ENCODE measurements at places on chromosomes 11 and 22.
A peak's percentile ranks its signal among the peaks of the same experiment; 100 is the strongest.

DNA sequence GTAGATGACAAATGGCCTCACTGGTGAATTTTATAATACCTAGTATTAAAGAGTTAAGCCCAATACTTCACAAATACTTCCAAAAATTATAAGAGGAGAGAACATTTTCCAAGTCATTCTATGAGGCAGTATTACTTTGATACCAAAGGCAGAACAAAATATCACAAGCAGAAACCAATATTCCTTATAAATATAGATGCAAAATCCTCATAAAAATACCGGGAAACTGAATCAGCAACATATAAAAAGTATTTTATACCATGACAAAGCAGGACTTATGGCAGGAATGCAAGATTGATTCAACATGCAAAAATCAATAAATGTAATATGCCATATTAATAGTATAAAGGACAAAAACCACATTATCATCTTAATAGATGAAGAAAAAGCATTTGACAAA is 22.1 kb upstream of the AMPD3 start:
- DNase-seq = no peak

DNA sequence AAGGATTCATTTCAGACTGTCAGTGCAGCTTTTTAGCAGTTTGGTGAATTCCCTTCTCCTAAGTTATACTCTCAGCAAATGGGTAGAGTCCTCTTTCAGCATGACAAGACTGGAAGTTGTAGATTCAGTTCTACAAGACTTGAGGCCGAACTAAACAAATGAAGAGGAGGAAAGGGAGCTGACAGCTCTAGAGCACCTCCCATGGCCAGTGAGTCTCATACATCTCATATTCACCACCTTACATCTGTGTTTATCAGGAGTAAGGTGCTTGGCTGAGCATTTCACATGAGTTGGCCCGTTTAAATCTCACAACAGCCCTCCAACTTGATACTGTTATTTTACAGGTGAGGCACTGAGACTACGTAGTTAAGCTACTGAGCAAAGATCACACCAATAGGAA is 30.4 kb downstream of the SEZ6L start:
- no peak for DNase-seq

DNA sequence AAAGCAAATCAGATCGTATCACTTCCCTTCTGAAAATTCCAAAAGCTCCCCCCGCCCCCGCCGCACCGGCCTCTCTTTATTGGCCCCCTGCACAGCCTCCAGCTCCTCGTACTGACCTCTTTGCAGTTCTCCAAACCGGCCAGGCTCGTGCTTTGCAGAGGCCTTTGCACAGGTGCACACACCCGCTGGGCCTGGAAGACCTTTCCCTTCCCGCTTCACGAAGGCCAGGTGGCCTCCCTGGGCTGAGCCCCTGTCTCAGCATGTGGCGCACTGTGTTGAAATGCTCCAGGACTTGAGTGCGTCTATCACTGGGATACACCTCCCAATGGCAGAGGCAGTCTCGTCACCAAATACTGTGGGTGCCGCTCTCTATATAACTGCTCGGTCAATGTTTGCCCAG is 13.2 kb upstream of the ADA2 start:
- DNase-seq = no peak

DNA sequence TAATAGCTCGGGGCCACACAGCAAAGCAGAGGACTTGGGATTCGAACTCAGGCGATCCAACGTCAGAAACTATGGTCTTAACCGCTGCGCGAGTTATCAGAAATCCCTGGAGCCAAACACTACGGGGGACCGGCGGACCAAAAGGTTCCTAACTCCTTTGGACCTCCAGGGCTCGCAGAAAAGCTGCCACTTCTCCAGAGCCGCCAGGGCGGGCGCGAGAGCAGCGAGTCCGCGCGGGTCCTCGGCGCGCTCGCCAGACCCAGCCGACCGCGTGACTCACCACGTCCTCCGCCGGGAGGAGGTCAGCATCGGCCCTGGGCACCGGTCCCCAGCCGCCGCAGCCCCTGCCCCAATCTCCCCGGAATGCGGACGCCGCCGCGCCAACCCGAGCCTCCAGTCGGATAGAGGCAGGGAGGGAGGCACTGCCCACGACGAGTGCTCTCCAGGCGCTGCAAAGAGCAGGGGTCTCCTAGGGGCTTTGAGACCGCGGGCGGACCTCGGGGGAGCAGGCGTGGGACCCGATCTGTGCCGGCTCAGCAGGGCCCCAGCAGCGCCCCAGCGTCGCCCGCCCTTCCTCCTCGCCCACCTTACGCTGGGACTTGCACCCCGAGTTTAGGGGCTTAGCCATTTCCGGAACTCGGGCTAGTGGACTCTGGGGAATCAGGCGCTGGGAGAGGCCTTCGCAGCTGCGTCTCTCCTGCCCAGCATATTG is 6.2 kb upstream of the ALX4 start:
- DNase-seq = no peak

DNA sequence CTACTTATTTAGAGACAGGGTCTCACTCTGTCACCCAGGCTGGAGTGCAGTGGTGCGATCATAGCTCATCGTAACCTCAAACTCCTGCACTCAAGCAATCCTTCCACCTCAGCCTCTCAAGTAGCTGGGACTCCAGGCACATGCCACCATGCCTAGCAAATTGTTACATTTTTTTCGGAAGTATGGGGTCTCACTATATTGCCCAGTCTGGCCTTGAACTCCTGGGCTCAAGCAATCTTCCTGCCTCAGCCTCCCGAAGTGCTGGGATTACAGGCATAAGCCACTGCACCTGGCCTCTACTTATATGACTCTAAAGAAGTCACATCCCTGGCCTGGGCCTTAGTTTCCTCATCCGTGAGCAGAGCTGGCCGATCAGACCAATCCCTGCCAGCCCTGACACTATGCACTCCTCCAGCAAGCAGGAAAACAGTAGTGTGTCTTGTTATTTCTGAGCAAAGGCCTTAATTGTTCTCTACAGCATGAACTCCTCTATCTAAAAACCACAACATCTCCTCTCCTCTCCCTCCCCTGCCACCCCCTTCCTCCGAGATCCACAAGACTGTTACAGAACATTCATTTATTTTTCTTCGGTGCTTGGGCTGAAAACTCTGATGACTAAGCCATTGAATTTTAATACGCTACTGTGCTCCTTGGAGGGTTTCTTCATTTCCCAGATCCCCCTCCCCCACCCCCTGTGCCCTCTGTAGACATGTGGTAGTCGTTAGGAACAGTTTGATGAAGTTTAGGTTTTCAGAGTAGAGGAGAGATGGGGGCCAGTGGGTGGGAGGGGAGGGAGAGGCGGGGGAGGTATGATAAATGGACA is 91.5 kb downstream of the ABTB2 start:
- DNase-seq = peak; percentile 78

DNA sequence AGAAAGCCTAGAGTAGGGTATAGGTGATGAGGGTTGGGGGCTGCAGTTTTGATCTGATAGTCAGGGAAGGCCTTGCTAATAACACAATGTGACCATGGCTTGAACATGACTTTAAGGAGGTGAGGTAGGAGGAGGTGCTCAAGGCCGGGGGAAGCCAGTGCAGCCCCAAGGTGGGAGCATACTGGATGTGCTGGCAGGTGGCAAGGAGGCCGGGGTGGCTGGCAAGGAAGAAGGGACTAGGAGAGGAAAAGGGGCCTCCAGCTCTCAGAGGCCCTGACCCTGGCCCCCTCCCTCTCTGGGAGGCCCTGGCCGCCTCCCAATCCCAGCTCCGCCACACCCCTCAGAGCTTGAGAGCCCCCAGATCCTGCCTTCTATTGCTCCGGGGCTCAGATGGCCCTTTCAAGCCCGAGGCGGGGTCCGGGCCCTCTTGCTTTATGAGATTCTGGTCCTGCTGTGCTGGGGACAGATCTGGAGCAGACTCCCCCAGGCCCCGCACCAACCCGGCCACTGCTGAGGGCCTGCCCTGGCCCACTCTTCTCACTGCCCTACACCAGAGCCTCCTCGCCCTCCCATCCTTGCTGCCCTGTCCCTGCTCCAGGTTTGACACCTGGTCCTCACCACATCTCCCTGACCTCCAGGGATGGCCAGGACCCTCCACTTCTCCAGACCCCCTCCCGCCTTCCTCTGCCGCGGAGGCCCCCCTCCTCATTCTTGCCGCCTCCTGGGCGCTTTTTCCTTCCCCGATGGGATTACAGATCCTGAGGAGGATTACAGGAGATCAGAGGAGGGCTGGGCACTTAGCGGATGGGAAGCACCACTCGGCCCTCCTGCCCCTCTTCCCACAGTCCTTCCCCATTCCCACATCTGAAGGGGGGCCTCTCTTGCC is 1.8 kb downstream of the PITPNM1 start:
- DNase-seq = no peak

GRCh38 chr11:93559681-93560080 is 16.5 kb upstream of the SMCO4 start:
- no peak for DNase-seq

DNA sequence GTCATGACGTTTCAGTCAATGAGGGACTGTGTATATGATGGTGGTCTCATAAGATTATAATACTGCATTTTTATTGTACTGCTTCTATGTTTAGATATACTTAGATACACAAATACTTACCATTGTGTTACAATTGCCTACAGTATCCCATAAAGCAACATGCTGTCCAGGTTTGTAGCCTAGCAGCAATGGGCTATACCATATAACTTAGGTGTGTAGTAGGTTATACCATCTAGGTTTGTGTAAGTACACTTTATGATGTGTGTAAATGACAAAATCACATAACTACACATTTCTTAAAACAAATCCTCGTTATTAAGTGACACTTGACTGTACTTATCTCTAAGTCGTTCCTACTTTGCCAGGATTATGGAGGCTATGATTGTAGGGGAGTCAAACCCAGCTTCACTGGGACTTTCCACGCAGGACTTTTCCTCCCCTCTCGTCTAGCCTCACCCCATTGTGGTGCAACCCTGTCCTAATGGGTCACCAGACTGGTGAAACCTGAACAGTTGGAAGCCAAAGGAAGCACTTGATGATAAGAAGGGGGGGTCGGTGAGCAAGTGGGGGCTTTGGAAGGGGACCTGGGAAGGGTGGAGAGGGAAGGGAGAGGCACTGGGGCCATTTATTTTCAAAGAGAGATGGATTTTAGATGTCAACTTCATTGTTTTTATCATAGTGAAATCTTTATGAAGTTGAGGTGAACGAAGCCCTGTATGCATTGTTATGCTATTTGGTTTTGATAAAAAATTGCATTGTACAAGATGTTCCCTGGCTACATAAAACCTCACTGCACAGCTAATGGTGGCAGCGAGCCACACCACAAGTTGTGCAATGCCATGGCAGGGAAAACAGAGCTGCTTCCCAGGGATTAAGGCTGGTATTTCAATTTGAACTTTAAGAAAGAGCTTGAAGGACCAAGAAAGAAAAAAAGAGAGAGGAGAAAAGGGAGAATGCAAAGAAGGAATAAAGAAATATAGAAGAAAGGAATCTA is 129.1 kb downstream of the EHF start:
- peak; percentile 65 for DNase-seq

DNA sequence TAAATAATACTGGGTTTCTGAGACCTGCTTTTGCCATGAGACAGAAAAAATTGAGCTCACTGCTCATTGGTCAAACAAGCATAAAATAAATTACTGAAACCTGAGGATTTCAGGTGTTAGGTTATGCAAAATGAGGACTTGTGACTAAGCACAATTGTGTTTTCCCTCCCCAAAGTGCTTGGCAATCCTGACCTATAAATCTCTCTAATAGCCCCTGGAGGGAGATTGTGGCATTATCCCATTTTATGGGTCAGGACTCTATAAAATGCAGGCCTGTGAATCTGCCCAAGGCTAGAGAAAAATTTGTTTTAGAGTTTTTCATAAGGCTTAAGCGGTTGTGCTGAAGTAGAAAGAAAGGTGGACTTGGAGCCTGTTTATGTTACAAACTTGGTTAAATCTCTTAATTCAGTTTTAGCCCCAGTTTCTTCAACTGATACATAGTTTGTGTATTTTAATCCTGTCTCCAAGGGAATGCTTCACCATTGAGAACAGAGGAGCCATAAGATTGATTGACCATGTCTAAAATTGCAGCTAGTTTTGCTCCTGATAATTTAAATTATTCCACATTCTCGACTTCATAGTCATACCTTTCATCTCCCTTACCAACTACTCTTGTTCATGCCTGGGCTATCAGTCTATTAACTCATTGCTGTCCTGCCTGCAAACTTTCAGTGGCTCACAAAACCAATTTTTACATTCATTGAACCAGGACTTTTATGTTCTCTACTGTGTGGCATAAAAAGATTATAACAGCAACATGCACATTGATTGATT is 63.6 kb upstream of the LRRC4C start:
- DNase-seq = no peak

GRCh38 chr22:35995772-35996171 is 32.9 kb downstream of the RBFOX2 start:
- DNase-seq = peak; percentile 92

GRCh38 chr11:39249566-39250365 is 2209.7 kb downstream of the LRRC4C start:
- no peak for DNase-seq

- no peak for DNase-seq
Measured at GRCh38 chr11:131464461-131464860, 94.0 kb downstream of the NTM start.

- DNase-seq = peak; percentile 48
Measured at GRCh38 chr22:17370026-17370765, 936 bp downstream of the CECR2 start.

GRCh38 chr11:110621826-110622225 is 90.4 kb downstream of the ARHGAP20 start:
- no peak for DNase-seq

- DNase-seq = no peak
Measured at GRCh38 chr11:68454767-68455166, 5.8 kb upstream of the PPP6R3 start.

- DNase-seq = no peak
Measured at GRCh38 chr11:103773059-103773458, 263.4 kb upstream of the DDI1 start.

- peak; percentile 38 for DNase-seq
Measured at GRCh38 chr11:61814247-61814957, 2.4 kb downstream of the FADS1 start.

DNA sequence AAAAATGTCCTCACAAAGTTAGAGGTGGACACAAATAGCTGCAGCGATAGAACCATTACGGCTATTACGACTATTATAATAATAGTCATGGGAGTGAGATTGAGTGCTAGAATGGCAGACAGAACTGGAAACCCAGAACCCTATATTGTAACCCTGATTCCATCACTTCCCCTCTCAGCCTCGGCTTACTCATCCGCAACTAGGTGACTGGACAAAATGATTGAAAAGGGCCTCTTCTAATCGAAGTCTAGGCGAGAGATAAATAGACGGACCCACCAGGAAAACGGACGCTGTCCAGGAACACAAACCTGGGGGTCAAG is 629 bp downstream of the PSMA1 start:
- no peak for DNase-seq

DNA sequence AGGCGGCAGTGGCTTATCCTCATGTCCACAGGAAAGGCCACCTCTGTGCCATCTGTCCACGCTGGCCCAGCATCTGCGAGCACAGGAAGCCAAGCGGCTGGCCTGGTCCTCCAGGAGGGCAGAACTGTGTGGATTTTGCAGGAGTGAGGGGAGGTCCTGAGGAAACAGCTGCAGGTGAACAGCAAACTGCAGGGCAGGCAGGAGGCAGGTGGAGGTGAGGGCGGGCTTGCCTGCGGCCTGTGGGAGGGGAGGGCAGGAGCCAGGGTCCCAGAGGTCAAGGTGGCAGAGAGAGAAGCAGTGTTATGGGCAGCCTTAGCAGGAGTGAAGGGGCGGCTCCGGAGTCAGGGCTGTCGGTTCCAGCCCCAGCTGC is 369.7 kb downstream of the SHANK2 start:
- DNase-seq = no peak

- peak; percentile 67 for DNase-seq
Measured at GRCh38 chr22:38016182-38017151, 32.1 kb upstream of the SOX10 start.

- DNase-seq = peak; percentile 32
Measured at GRCh38 chr11:72984453-72985077, 157.6 kb downstream of the FCHSD2 start.

GRCh38 chr11:6824136-6824823 is 21.2 kb upstream of the OR10A5 start:
- no peak for DNase-seq

- no peak for DNase-seq
Measured at GRCh38 chr11:123093739-123094138, 31.8 kb upstream of the HSPA8 start.

Measured in right hindlimb (tissue), 1 donor.